WTC11 (cell line): ENCODE measurements at places on chromosomes 16 and 17. TPM values are rescaled to one million over a fixed set of nuclear protein-coding genes. Genes with fewer than 3 reads are reported as not detected.

Gene PROCA1
- 28.4 to 33.9 TPM (median 31.7 TPM) in 3 replicates for total RNA-seq

GRCh38 chr17:7083592-7083991 lies 3.5 kb upstream of the CLEC10A start:
- no peak for DNase-seq

Gene GLIS2
- 19.5 to 23.0 TPM (median 20.1 TPM) in 3 replicates for total RNA-seq

DNA sequence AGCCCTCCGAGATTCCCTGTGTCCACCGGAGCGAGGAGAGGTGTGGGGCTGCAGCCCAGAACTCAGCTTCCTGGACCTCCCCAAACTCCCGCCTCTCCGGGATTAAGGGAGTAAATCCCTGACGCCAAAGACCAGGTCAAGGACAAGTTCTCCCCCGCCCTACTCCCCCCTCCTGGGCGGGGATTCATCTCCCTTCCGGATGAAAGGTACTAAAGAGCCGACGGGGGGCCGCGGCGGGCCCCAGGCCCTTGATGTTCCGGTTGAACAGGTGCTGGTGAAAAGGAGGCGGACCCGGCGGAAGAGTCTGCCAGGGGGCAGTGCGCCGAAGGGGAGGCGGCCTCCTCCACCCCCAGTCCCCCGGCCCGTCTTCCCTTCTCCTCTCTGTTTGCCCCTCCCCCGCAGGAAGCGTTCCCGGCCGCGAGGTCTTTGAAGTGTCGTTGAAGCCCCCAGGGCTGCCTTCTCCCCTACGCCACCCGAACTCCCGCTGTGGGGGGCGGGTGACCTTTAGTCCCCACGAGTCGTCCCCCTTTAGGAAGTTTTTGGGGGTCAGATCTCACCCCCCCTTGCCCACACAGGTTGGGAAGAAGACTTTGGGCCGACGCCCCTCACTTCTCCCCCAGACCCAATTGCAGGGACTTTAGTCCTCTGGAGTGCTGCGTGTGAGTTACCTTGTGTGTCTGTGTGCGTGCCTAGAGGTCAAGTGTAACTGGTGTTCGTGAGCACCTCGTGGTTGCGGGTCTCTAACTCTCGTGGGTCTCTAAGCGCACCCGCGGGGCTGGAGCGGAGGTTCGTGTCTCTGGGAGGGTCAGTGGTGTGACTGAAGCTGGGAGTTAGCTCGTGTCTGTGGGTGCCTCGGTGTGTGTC lies 1.1 kb upstream of the MLLT6 start:
- DNase-seq = peak; percentile 98
